Stimulated activated naive CD4-positive, alpha-beta T cell treated with Interleukin-2 at 50 U/mL for 16 hours (primary cell): ENCODE measurements at places on chromosomes 1 and 21.

DNA sequence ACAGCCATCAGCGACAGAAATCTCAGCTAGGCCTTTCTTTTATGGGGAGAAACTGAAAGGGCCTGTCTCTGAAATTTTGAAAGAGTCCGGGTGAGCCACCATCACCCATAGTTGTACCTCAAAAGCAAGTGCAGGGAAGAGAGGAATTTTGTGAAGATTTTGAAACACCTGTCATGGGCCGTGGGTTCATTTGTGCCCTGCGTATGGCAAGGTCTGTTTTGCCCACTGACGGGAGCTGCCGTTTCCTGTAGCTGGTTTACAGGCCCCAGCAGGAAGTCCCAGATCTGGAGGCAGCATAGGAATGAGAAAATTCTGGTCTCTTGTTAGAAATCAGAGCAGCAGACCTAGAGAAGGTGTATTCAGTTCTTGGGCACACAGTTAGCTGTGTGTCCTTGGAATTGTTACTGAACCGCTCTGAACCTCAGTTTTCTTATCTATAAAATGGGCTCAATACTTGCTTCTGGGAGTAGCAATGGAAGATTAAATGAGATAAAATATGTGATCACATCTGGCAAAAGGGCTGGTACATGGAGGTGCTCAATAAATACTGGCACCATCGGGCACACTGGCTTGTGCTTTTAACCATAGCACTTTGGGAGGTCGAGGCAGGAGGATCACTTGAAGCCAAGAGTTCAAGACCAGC lies 52.5 kb downstream of the MAN1C1 start:
- no peak for DNase-seq

GRCh38 chr1:230868736-230869385 lies 540 bp upstream of the C1orf198 start:
- DNase-seq: no peak

DNA sequence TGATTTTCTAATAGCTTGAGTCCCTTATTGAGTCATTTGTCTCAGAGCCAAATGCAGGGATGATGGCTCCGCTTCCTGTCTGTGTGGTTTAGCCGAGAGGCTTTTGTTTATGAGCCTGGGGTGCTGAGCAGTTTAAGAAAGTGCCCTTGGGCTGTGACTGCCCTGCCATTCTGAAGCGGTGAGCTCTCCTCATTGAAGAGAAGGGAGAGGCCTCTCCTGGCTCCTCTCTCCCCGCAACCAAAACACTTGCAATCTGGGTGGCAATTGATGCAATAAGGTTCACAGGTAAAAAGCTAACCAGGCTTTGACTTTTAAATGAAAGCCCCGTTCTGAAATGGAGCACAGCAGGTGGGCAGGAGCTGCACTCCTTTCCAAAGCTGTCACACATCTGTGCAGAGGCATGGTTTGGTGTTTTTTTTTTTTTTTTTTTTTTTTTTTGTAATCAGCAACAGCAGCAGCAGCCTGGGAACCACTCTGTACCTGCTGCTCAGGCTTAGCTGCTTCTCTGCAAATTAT lies 403.7 kb downstream of the SIPA1L2 start:
- DNase-seq: no peak

DNA sequence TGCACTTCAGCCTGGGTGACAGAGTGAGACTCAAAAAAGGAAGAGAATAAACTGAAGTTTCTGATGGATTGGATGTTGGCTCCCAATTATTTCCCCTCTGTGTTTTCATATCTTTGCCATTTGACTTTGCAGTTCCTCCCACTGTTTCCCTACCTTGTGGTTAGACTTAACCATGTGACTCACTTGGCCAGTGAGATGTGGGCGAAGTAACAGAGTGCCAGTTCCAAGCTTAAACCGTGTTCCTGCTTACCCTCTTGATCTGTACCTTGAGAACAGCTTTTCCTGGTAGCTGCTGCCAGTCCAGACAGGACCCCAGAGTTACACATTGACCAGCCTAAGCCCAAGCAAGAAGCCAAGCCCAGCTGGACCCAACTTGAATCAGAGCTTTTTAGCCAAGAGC lies 323.4 kb downstream of the LTN1 start:
- DNase-seq: no peak

- no peak for DNase-seq
Measured at GRCh38 chr1:112713466-112714312, 1.4 kb downstream of the PPM1J start.

DNA sequence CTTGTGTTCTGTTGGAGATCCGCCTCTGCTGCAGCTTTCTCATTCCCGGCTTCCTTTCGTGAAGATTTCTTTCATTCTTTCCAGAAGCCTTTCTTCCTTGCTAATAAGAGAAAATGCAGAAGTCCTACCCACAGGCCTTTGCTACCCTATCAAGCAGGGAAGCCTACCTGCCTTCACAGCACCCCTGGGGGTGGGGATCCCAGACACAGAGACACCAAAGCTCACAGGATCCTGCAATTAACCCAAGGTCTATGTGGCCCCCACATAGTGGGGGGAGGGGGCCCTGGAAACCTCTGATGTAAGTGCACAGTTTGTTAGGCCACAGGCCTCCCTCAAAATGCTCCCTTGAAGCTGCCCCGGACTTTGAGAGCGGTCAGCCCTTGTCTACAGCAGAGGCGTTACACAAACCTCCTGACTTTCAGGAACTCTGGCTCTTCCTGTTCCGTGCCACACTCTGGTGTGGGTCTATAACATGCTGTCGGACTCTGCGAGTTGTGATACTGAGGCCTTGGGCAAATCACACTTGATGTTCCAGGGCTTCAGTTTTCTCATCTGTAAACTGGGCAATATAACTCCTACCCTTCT lies 31.2 kb downstream of the NKAIN1 start:
- no peak for DNase-seq

DNA sequence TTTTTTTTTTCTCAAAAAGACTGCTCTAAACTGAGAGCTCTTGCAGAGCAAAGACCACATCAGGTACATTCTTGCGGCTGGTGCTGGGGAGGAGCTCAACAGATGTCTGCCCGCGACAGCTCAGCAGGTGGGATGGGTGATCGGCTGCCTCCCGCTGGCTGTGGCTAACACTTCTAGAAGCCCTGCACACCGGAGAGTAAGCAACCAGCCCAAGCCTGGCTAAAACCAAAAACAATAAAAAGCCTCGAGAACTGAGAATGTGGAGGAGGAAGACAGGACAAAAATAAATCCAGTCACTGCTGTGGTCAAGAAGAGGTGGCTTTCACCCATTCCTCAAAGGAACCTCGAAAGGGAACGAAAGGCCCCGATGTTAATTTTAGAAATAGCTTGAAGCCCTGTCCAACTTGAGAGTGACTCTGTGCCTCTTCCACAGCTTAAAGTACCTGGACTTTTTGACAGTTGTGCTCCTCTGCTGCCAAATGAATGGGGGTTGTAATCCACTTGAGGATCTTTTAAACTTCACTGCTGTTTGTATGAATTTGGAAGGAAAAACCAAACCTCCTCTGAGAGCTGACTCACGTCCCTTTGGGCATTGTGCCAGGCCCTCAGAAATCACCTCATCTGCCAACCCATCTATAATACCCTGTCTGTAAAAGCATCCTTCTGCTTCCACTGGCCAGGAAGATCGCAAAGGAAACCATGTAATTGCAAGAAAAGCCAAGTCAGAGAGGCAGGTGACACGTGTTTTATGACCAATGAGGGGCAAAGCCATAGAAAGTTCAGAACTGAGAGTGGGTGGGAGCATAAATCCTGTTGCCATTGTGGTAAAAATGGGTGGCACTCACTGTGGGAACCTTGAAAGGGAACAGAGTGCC lies 78.6 kb downstream of the KCNN3 start:
- DNase-seq: peak; percentile 72

DNA sequence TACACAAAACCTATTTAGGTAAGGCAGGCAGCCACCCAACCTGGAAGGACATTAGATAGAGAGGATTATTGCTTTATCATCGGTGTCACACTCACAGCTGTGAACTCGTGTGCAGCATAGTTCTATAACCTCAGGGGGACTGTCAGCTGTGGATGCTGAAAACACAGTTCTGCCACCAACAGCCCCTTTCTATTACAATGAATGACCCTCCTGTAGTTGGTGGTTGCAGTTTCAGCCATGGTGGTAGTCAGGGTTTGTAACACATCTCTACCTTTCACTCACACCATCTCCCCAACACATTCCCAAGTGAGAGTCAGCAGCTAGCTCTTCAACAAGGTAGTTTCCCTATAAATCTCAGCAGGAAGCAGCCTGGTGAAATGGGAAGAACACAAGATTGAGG lies 136.8 kb downstream of the ZC3H11B start:
- no peak for DNase-seq

- DNase-seq: no peak
Measured at GRCh38 chr1:8731162-8731561, 86.3 kb downstream of the RERE start.

- no peak for DNase-seq
Measured at GRCh38 chr1:115429884-115430283, 91.8 kb upstream of the NGF start.

- DNase-seq: no peak
Measured at GRCh38 chr21:32708069-32708468, 19.7 kb downstream of the SYNJ1 start.

DNA sequence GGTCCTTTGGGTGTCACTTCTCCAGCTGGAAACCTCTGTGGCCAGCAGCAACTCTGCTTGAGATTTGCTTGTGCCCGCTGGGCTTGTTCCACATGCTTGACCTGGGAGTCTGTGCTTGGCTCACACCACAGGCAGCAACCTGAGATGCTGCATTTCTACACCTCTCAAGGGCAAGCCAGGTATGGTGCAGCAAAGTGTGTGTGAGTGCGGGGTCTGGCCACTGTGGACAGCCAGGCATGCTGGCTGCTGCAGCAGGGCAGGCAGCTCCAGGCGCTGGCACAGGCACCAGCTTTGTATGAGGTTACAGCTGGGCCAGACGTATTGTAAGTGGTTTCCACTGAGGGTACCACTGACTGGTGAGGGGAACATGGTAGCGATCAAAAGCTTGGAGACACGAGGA lies 242.0 kb downstream of the PTGER3 start:
- DNase-seq: no peak

DNA sequence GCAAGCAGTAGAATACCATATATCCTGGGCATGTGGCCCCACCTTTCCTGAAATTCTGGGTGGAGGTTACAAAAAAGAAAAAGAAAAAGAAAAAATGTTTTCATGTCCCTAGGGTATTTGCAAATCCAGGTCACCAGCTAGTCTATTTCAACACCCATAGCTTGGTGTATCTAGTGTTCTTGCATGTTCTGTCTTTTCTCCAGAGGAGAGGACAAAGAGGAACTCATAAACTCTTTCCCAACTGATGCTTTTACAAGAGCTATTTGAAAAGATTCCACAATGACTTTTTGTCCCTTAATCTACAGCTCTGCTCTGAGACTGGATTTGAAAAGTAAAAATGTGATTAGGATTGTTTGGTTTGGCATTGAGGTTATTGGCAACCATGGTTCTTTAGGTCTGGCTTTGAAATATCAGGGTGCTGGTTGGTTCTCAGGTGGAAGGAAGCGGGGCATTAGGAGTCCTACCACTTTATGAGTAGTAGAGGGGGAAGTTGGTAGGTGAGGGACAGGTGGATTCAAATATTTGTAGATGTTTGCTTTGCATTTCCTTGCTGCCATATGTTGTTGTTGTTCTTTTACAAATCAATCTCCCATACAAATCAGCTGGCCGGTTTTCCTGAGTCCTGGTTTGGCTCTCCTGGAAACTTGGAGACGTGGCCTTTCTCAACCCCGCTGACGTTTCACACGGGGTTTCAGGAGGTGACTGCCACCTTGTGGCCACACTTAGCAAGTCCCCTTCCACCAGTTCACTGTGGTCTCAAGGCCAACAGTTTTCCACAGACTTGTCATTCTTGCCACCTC lies 126.7 kb upstream of the KIAA0040 start:
- peak; percentile 46 for DNase-seq

DNA sequence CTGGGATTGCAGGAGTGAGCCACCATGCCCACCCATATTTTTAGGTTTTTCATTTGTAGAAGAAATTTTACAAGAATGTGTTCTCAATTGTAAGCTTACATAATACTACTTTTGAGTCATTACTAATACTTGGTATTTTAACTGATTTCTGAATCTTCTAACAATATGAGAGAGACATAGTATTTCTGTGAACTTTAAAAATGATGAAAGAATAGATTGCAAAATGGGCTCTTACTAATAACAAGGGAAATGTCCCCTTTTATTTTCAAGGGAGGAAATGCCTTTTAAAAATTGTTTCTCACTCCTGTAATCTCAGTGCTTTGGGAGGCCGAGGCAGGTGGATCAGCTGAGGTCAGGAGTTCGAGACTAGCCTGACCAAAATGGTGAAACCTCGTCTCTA lies 5.9 kb downstream of the AGO3 start:
- no peak for DNase-seq

DNA sequence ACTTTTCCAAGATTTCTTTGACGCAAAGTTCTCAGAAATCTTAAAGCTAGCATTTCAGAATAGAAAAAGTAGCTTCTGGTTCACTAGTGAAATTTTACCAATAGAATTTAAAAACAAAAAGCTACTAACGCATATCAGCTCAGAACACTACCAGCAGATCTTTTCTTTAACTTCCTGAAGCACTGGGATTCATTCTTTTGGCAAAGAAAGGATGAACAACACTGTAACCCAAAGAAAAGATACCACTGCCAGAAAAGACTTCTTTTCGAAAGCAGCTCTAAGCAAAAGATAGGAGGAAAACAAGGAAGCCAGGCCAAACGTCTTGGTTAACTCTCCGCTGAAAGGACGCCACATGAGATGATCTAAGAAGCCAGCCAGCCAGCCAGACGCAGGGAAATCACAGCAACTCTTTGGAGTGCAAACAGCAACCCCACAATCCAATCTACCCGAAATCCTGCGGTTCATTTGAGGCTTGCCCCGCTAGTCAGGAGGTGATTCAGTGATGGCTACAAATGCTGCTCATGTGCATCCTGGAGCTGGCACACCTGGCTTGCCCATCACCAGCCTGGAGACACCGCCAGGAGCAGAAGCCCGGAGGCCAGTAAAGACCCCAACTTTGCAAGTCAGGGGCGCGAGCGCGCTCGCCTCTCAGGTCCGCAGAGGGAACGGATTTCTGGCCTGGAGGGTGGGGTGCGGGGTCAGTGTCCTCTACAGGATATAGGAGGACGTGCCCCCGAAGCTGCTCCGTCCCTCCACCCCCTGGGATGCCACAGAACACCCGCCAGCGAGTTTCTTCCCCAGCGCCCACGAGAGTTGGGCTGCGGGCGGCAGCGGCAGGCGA lies 812 bp downstream of the NBPF1 start:
- no peak for DNase-seq
